ENCODE measurements at places on chromosomes 2 and 18.
A peak's percentile ranks its signal among the peaks of the same experiment; 100 is the strongest.

- DNase-seq: no peak
These were observed 15.9 kb upstream of the SOS1 start for GRCh38 chr2:39136799-39137198.

- peak; percentile 100 for DNase-seq
These were observed 30.4 kb upstream of the GMCL1 start for GRCh38 chr2:69798909-69799526.

- no peak for DNase-seq
These were observed 150.4 kb downstream of the RAPGEF4 start for GRCh38 chr2:172885996-172886395.

DNA sequence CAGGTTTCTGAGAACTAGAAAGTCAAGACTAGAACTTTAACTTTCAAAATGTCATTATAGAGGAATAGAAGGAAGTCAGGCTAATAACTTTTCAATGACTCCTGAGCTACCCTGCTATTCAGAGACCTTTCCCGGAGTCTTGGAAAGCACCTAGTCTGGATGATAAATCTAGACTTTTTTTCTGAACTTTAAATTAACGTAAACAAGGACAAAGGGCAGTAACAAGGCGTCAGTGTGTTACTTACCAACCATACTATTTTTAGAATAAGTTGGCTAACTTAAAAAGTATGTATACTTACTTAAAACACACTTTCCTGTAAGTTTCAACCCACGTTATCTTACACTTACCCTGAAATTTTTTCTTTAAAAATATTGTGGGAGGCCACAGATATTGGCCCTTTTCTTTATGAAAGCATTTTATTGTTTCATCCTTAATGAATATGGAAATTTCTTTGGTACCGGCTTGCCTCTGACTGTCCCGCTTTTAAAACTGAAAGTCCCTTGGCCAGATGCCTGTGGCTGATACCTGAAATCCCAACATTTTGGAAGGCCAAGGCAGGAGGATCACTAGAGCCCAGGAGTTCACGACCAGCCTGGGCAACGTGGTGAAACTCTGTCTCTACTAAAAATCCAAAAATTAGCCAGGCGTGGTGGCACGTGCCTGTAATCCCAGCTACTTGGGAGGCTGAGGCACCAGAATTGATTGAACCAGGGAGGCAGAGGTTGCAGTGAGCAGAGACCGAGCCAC lies 9.7 kb downstream of the PMAIP1 start:
- DNase-seq: no peak

DNA sequence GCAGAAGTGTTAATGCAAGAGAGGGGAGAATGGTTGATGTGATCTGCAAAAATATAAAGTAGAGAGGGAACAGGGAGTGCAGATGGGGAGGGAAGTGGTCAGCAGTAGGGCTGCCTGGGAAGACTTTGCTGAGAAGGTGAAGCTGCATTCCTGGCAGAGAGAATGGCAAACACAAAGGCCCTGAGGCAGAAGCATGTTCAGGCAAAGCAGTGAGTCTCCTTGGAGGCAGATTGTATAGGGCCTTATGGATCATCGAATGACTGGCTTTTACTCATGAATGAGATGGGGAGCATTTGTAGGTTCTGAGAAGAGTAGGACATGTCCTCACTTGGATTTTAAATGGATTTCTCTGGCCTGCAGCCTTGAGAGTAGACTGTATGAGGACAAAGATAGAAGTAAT lies 9.5 kb downstream of the ITGA6 start:
- DNase-seq: no peak

GRCh38 chr18:37537868-37538525 lies 27.6 kb downstream of the CELF4 start:
- peak; percentile 45 for DNase-seq

- peak; percentile 93 for DNase-seq
These were observed at the start of gene ROCK1 for GRCh38 chr18:21111346-21112139. Gene ROCK1, minus strand, starts transcription at chr18:21111813. Its CDS starts 903 bp downstream, at chr18:21110910.

DNA sequence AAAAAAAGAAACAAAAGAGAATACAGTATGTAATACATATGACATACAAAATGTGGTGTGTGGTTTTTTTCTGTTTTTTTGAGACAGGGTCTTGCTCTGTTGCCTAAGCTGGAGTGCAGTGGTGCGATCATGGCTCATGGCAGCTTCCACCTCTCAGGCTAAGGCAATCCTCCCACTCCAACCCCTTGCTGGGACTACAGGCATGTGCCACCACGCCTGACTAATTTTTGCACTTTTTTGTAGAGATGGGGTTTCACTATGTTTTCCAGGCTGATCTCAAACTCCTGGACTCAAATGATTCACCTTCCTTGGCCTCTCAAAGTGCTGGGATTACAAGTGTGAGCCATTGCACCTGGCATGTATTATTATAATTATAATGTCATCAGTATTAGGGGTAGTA lies 38.9 kb downstream of the DHX57 start:
- no peak for DNase-seq

GRCh38 chr2:235979753-235980435 lies 188.3 kb downstream of the GBX2 start:
- no peak for DNase-seq

DNA sequence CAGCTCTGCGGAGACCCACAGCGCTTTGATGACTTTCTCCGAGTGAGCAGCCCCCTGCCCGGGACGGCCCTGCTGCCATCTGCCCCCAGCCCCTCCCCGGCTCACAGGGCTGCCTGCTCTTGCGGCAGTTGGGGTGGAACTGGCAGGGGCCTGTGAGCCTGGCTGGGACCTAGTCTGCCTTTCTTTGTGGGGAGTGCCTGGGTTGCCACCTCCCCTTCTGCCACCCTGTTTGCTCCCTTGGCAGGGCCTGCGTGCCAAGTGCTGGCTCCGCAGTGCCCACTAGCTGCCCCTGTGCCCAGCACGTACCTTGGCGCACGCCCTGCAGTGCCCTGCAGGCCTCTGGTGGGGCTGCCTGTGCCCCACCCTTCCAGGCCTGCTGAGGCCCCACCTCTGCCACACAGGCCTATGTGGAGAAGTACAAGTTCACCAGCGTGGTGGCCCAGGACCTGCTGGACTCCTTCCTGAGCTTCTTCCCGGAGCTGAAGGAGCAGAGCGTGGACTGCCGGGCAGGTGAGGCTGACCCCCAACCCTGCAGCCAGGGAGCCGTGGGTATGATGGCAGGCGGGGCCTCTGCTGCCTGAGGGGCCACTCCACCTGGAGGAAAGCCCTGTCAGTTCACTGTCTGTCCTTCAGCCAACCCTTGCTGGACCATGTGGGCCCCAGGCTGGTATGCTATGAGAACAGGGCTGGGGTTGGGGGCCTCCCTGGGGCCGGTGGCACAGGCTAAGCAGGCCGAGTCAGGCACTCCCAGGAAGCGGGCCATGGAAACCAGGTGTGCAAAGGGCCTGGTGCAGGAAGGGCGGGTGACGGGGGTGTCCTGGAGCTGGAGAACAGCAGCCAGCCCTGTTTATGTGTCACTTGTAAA lies 7.0 kb downstream of the RNPEPL1 start:
- DNase-seq: no peak

- no peak for DNase-seq
These were observed 95.3 kb upstream of the CAVIN2 start for GRCh38 chr2:191942090-191942738.

DNA sequence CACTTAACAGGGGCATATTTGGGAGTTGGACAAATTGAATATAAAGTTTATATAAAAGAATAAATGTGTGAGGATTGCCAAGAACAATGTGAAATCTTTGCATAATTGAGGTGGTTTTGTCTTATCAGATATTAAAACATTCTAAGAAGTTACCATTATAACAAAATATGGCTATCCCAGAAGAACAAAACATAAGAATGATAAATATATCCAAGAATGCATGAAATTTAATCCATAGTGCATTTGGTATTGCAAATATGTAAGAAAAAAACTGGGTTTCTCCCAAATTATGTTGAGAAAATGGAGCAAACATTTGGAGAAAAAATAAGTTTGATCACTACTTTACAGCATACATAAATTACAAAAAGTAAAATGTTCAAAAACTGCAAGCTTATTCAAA lies 562.4 kb downstream of the RNF144A start:
- no peak for DNase-seq

- DNase-seq: no peak
These were observed 41.0 kb downstream of the GLI2 start for GRCh38 chr2:120776649-120777048.

GRCh38 chr2:36530178-36530982 lies 67.6 kb downstream of the FEZ2 start:
- DNase-seq: no peak

DNA sequence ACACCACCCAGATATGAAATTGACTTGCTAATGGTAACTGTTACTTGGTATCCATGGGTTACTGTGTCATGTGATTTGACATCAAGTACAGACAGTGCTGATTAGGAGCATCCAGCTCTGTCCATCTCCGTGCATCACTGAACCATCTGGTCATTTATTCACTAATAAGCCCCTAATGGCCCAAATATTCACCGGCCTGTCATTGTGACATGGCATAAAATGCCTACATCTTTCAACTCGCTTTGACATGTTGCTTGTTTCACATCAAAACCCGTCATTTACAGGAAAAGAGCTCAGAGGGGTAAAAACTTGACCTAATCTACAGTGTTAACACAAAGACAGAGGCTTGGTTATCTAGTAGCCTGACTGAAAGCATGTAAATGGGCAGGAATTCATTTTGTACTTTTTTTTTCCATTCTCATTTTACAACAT lies 308.9 kb upstream of the ATP5MC3 start:
- DNase-seq: no peak

GRCh38 chr2:99865818-99866676 lies 276.3 kb downstream of the AFF3 start:
- no peak for DNase-seq

DNA sequence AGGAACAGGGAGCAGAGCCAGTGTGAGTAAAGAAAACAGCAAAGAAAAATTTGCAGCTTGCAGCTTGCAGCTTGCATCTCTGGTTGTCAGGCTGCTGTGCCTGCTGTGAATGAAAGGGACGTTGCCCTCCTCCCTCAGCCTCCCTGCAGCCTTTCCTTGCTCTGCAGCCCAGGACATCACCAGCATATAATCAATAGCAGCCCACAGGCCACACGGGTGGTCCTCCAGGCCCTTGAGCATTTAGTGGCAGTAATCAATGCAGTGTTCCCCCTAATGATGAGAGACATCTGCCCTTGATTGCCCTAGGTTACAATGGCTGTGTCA lies 122.2 kb upstream of the TACR1 start:
- DNase-seq: no peak

GRCh38 chr2:135904341-135904989 lies 28.2 kb upstream of the MCM6 start:
- DNase-seq: peak; percentile 56

DNA sequence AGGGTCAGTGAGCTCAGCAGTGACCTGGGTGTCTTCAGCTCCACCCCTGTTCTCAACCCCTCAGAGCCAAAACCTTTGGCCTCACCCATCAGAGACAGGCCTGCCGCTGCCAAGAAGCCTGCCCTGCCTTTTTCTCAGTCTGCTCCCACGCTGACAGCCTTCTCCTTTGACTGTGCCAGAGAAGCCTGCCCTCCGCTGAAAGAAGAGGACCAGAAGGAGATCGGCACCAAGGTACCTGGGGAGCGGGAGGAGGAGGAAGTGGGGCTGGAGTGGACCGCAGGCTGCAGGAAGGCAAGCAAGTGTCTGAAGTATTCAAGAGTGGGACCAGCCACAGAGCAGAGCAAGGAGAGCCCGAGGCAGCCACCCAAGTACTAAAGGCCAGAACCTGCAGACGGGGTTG lies 33.2 kb downstream of the TOGARAM2 start:
- no peak for DNase-seq

GRCh38 chr2:12177455-12178288 lies 431.2 kb downstream of the LPIN1 start:
- no peak for DNase-seq

DNA sequence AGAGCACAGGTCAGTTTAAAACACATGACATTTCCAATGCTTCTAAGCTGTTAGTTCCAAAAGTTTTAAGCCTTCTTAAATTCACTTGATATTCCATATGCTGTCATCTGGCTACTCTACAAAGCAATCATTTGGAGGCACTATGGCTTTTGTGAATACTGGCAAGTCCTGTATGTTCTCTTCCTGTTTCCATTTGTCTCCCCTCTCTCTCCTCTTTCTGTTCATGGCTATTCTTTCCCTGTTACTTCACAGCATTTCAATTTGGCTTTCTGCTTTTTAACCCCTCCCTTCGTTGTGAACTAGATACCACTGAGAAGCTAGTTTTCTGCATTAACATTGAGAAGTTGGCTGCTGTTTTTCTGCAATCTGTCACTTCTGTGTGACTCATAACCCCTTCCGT lies 1337.2 kb upstream of the CELF4 start:
- no peak for DNase-seq

- no peak for DNase-seq
These were observed 21.9 kb upstream of the PAX3 start for GRCh38 chr2:222320436-222321395.

GRCh38 chr18:10152475-10152874 lies 238.7 kb downstream of the VAPA start:
- DNase-seq: no peak

- no peak for DNase-seq
These were observed 11.5 kb downstream of the GRB14 start for GRCh38 chr2:164609790-164610189.

DNA sequence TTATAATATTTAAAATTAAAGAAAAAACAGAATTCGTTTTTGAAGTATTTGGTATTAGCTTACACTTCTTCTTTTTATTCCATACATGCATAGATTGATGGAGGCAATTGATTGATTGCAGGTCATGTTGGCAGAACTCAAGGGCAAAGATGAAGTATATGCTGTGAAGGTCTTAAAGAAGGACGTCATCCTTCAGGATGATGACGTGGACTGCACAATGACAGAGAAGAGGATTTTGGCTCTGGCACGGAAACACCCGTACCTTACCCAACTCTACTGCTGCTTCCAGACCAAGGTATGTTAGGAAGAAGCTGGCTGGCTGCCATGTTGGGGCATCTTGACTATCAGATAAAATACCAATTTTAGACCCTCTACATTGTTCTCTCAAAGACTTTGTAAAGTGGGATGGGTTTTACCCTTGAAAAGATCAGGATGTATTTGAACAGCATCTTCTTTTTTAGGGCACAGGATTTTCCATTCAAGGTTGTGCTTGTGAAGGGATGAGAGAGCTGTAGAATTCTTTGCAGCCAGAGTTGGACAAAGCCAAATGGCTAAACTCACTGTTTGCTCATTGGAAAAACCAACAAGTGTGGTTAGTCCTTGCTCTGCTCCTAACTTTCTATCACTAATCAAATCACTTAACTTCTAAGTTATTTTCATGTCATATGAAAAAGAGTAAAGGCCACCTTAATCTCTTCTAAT lies 286.8 kb upstream of the EPAS1 start:
- no peak for DNase-seq

DNA sequence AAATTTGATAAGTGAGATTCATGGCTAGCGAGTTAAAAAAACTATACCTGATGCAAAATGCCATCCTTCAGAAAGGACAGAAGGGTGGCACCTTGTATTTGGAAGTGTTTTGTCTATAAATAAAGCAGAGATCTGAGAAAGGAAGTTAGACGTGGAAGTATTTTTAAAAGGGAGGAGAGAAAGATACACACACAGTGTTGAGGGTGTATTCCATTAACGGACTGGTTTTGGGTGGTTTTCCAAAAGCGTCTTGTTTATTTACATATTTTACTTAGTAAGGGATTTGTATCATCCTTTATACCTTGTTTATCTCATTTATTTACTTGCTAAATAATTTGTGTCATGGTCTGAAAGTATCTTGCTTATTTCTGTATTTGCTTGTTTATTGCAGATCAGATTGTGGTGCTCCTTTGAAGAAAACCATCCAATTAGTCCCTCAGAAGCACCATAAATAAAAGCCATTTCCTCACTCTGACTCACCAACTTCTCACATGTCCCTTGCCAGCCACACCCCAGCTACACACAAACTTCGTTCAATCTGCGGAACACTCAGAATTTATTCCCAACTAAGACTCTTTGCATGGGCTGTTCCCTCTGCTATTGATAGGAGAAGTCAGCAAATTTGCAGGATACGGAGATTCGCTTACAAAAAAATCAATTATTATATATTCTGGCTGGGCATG lies 90.8 kb downstream of the FAM124B start:
- no peak for DNase-seq
